SHP77 (cell line): ENCODE measurements at places on chromosomes 3 and 15.
A peak's percentile ranks its signal among the peaks of the same experiment; 100 is the strongest.

DNA sequence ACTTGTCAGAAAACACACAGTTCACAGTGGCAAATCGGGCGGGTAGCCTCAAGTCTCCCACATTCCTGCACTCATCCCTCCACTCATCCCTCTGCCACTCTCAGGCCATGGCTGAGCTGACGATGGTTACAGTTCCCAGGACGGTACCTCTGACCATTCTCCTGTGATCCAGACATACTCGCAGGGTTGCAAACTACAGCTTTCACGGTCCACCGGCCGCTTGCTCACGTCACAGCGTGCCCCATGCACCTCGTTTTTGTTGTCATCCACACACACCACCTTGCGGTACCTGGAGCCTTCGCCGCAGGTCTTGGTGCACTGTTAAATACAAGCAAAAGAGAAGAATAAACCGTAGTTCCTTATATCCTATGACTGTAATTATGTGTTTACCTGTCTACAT lies 137.1 kb downstream of the ADAMTS9 start:
- DNase-seq = no peak

DNA sequence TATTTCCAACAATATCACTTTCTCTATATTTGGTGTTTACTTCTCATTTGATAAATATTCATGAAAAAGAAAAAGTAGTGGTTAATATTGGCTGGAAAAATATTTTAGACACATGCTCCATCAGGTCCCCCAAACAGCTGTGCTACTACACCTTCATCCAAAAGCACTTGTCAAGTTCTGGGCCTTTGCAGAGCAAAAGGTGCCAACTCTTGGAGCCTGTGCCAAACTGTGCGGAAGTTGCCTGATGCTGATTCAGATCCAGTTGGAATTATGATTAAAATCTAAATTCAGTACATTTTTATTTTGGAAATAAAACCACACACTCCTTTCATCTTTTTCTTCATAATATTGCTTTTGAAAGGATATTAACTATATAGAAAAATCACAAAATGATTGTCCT lies 1497.4 kb upstream of the CADM2 start:
- DNase-seq = no peak

DNA sequence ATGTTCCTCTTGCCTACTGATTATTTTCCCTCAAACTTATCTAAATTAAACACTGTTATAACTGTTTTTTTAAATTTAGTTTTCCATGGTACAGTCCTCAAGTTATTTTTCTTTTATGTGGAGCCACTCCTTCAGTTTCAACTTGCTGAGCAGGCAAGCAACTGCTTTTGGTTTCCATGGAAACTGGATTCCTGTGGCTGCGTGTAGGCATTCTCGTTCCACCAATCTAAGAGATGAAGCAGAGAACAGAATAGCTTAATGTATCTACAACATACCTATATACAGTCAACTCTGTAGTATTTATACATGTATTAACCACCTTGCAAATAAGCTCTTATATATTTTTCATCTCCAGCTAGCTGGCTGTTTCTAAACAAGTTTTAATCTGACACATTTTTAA lies 25.8 kb upstream of the ANXA2 start:
- no peak for DNase-seq

GRCh38 chr15:64464276-64465005 lies 4.1 kb downstream of the ZNF609 start:
- DNase-seq = peak; percentile 83

DNA sequence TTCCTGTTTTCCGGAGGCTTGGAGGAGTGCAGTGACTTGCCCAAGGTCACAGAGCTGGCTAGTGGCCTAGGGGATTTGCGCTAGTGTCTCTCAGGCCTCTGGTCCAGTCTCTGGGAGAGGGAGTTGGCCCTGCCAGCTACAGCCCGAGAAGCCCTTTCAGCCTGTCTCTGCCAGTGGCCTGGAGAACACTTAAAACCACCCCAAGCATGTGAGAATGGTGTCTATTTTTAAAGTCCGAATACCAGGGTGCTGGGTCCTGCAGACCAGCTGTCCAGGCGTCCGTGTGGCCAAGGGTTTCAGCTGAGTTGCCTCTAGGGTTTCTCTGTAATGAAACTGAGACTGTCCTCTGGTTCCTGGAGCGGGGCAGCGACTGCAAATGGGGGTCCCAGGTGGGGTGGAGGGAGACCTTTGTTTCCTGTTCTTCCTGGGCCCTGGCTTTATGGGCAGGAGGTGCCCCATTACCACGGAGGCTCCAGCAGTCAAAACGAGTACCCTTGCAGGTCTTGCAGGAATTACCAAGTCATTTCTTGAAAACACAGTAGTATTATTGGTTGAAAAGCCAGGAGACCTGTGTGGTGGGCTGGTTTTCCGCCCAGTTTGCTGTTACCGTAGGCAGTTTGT lies 2.2 kb downstream of the CAND2 start:
- no peak for DNase-seq

DNA sequence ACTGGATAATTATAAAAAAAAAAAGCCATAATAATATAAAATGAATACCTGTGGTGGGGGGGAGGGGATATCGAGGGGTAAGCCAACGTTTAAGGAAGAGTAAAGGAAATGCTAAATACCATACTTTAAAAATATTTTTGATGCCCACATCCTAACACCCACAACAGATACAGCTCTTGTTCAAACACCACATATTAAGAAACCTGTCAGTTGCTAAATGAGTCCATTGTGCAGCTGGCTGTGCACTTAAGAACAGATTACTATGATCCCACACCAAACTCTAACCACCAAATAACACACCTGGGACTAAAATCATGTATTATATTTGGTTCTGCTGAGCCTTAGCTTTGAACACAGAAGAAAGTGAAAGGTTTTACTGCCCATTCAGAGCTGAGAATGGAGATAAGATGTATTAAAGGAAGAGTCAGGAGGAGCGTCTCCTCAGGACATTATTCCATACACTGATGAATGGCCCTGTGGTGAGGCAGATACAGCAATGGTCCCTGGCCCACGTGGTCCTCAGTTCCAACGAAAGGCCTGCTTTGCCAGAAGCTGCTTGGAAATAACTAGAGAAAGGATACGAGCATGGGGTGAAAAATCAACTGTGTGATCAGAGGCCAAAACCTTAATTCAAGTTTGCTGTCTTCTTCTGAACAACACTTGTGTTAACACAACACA lies 515.4 kb downstream of the FOXP1 start:
- DNase-seq = no peak

DNA sequence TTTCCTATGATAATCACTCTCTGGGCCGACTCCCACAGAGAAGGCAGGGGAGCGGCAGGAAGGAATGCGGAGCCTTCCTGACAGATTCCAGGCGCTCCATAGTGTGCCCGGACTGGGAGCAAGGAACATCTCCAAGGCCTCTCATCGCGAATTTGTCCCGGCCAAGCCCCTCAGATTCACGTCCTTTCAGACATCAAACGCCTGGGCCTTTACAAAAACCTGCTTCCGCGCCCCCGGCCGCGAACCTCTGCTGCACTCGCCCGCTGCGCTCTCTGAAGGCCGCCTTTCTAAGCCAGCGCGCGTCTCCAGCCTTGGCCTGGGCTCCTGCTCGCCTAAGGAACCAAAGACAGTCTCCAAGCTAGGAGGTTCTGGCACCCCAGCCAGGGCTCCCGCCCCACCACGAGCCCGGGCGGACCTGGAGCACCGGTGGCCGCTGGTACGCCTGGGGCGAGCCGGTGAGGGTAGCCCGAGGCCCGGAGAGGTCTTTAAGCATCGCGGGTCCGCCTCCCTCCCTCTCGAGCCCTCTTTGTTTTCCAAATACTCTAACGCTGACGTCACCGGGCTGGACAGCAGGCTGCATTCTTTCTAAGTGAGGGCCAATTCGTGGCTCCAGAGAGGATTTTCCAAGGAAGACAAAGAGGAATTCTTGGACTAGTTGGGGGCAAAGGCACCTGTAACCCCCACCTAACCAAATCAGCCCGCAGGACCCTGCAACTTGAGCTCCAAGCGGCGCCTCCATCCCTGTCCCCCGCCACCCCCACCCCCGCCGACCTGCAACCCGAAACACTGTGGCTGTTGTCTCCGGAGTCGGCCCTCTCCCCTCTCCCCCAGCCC lies 759 bp downstream of the AMOTL2 start:
- DNase-seq = peak; percentile 54

DNA sequence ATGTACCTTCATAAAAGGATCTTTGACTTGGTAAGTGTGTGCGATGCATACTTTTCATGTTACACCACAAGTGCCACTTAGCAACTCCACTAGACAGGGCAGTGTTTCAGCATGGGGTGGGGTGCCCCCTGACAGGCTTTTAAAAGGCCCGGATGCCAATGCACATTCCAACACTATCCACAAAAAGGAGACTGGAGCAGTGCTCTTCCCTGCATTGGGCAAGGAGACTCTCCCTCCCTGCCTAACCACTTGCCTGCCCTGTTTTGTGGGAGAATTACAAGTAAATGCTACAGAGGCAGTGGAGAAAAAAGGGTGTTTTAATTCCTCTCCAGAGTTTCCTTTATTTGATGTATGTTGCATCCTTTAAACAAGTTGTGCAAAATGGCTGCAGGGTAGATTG lies 1.7 kb upstream of the RARB start:
- no peak for DNase-seq

DNA sequence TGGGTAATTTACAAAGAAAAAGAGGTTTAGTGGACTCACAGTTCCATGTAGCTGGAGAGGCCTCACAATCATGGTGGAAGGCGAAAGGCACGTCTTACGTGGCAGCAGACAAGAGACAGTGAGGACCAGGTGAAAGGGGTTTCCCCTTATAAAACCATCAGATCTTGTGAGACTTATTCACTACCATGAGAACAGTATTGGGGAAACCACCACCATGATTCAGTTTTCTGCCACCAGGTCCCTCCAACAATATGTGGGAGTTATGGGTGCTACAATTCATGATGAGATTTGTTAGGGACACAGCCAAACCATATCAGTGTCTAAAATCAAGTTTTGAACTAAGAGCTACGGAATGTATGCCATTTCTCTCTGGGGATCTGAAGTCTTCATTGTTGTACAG lies 354.8 kb upstream of the C2CD4B start:
- no peak for DNase-seq

GRCh38 chr15:99232740-99233139 lies 16.6 kb downstream of the TTC23 start:
- no peak for DNase-seq

DNA sequence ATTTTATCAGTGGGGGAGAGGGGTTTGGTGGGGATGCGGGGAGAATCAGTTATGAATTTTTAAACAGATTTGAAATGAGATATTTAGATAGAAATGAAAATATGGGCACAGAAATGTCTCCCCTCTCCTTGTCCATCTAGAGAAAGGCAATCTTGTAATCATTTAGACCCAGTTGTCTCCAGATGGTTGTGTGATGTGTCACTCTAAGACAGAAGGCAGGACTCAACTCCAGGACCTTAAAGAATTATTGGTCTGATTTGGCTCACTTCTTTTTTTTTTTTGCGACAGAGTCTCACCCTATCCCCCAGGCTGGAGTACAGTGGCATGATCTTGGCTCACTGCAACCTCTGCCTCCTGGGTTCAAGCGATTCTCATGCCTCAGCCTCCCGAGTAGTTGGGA lies 77.2 kb downstream of the EOMES start:
- no peak for DNase-seq

DNA sequence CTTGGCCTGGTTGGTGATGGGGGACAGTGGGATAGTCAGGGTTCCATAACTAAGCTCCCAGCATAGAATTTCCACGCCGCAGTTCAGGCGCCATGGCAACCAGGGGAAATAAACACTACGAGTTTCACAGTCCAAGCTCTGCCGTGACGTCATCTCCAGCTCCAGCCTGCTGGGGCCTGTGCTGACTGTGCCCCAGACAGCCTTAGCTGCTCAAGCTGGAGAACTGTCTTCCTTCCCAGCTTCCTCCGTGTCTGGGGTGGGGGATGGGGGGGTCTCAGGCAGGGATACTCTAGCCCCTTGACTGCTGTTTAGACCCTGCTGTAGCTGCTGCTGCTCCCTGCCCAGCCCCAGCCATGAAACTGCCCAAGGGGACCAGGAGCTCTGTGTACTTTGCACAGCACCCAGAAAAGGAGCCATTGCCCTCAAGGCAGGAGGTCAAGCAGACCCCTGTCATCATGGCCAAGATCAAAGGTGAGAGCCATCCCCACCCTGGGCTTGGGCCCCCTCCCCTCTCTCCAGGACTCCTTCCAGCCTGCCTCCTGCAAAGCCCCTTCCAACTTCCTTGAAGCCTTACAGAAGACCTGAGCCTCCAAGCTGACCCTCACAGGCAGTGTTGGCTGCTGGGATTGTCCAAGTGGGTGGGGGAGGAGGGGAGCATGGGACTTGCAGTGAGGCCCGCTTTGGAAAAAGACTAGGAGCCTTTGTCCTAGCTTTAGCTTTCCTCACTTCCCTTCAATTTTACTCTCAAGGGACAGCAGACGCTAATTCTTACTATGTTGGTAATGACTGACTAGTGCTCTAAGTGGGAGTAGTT lies 11.4 kb upstream of the CSPG4 start:
- DNase-seq = peak; percentile 66

- no peak for DNase-seq
Observed at GRCh38 chr3:57066471-57066870, 6.0 kb downstream of the SPATA12 start.

- DNase-seq = no peak
Observed at GRCh38 chr3:136960838-136961836, 3.4 kb downstream of the IL20RB start.

GRCh38 chr3:178754852-178755510 lies 218.7 kb downstream of the KCNMB2 start:
- DNase-seq = no peak

GRCh38 chr3:32493437-32494414 lies 8.9 kb downstream of the CMTM6 start:
- no peak for DNase-seq

DNA sequence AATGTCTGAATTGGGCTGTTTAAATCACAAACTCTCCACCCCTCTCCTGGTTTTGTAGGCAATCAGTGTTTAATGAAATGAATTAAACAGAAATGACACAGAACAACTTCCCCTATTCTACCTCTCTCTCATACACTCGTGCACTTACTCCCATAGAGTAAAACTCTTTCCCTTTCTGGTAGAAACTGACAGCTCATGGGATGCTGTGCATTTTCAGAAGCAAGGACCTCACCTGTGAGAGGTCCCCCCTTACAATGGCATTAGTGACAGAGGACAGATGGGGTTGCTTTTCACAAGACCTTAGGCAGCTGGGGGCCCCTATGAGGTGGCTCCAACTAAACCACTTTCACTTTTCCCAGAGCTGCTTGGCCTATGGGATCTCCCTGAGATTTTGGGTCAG lies 31.9 kb downstream of the PARP16 start:
- no peak for DNase-seq
